ENCODE measurements at places on chromosomes 16 and 17. TPM values are rescaled to one million over a fixed set of nuclear protein-coding genes. Genes with fewer than 3 reads are reported as not detected.

DNA sequence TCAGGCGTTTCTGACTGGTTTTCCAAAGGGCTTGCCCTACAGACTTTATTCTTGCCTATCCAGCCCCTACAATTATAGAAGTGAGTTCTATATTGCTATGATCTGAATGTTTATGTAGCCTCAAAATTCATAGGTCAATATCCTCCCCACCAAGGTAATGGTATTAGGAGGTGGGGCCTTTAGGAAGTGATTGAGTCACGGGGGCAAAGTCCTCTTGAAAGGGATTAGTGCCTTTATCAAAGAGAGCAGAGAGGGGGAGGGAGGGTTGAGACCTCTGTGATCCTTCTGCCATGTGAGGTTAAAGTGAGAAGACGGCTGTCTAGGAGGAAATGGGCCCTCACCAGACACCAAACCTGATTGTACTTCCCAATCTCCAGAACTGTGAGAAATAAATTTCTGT, 931 bp upstream of the CPHXL start:
- DNase-seq = no peak

DNA sequence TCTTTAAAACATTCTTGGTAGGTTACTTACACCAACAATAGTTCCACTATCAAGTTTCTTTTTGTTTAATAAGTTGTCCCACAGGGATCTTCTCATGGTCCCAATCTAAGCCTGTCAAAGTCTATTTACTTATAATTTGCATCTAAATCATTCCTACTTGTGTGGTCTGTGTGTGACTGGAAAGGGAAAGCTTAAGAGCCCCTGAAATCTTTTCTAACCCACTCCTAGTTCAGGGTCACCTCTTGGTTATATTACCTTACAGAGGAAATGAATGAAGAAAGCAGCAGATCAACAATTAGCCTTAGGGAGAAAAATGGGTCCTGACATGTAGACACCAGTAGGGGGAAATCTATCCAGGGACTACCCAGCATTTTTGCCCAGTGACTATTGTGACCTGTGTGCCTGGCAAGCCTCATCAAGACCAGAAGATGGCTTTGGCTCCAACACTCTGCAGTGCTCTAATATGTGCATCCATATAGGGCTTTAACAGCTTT, 110.4 kb upstream of the HAS3 start:
- DNase-seq = peak; percentile 7

- DNase-seq = no peak
Observed at GRCh38 chr16:84660973-84661372, 12.7 kb downstream of the KLHL36 start.

GRCh38 chr16:66020642-66021041, 345.8 kb upstream of the CDH5 start:
- no peak for DNase-seq

DNA sequence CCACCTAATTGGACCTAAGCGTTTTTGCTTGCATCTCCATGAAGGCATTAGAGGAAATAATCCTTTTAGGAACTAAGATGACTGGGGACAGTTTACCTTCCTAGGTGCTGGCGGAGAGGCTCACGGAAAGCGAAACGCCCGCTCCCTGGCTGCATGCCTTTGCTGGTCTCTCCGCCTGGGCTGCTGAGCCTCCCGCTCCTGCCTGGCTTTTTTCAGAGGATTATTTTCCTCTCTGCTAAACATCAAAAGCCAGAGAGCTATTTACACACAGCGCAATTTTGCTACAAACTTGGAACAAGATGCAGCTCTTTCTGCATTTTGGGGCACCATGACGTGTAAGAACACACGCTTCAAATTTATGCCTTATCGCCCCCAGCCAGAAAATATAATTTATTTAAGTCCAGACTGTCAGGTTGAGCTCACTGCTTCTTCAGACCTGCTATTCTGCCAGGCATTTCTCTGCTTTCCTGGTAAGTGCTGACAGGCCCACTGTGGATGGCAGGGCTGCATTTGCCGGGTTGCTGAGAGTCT, 124.4 kb downstream of the SPACA3 start:
- no peak for DNase-seq

DNA sequence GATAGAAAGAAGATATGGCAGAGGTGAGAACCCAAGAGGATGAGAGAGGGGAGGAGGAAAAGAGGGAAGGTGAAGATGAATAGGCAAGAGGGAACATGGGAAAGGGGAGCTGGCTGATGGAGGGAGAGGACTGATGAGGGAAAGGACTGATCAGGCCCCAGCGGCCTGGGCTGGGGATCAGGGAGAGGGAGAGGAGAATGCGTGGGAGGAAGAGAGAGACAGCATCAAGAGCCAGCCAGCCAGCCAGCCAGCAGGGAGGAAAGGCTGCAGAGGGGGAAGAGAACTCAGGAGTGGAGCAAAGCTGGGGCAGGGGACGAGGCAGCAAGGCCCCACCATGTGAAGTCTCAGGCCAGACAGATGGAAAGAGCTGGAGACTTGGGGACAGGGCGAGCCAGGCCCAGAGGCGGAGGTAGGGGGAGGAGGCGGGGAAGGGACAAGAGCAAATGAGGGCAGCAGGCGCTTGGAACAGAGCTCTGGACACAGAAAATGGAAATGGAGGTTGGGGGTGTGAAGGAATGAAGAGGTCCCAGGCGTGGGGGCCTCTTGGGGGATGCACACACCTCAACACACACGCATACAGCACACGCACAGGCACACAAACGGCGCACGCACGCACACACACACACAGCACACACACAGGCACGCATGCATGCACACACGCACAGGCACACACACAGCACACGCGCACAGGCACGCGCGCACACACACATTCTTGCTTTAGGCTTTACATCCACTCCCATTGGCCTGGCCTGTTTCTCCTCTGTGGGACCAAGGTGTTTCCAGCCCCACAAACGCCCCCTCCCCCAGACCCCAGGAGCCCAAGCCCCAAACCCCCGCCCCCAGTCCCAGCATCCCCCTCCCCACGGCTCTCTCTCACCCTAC, 12.3 kb downstream of the DLG4 start:
- DNase-seq = no peak

GRCh38 chr17:72560303-72561247, 439.8 kb downstream of the SOX9 start:
- DNase-seq = peak; percentile 54

DNA sequence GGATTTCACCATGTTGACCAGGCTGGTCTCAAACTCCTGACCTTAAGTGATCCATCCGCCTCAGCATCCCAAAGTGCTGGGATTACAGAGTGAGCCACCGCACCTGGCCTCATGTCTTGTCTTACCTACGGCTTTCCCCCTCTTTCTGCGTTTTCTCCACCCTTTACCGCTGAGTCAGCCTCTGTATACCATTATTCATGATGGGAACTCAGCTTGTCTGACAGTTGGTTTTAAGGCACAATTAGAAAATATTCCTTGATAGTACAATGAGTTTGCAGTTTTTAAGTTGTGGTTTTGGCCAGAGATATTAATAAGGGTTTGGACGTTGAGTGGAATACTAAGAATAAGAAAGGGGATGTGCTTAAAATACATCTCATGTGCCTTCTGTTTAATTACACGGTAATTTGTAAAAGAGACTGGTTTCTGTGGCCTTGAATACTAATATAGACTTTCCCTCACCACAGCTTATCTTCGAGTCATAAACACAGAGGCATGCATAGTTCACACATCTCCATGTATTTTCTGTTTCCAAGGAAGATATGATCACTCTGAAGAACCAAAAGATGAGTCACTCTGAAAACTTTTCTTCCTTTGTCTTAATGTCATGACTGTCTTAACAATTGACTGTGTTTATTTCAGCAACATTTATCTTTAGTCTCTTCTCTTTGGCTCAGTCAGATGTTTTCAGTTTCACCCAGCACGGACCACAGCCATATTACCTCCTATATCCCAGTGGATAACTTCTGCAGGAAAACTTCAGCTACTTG, 54.4 kb downstream of the PITPNC1 start:
- DNase-seq = no peak

GRCh38 chr17:1229349-1229899, 40.8 kb upstream of the BHLHA9 start:
- DNase-seq = peak; percentile 12

DNA sequence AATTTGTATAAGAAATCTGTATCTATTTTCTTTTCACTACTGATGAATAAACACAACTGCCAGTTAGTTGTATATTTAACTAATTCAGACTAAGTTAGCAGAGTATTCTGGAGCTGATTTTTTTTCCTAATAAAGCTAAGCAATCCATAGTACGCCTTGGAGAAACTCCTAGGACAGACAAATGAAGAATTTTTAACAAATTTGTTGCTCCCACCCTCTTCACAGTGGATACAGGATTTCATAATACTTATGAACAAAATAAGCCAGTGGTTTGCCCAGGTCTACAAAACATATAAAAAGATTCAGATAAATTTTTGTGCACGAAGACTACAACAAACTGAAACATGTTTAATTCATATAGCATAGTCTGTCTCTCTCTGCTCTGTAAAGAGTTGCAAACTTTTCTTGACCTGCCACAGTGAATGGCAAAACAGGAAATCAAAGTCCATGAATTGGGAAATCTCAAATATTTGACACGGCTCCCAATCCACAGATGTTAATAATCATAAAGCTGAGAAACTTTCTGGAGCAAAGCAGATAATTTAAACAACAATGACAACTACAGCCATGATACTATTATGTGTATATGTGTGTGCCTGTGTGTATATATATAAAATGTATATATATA, 594 bp upstream of the ABCA6 start:
- no peak for DNase-seq

GRCh38 chr17:43952724-43953666, 745 bp downstream of the PYY start:
- DNase-seq = peak; percentile 30

Gene CIAO2B
- total RNA-seq = 38.8 TPM

Gene CD2BP2
- 77.2 TPM for total RNA-seq

Gene LRRC37A
- 4.5 TPM for total RNA-seq

Gene SULT1A3
- total RNA-seq = 17.9 TPM

Gene CNTNAP1
- 8.9 TPM for total RNA-seq

Gene GRB7
- total RNA-seq = 1.3 TPM

Data from endothelial cell (in vitro differentiated cells).